Stimulated activated CD8-positive, alpha-beta memory T cell treated with anti-CD3 and anti-CD28 coated beads, Interleukin-7, amount 100 ng/mL, for 24 hours (primary cell): ENCODE measurements at places on chromosomes 16 and 17.

- DNase-seq, result peak; percentile 94
Observed at GRCh38 chr17:81346090-81346907, 49.0 kb upstream of the BAHCC1 start.

DNA sequence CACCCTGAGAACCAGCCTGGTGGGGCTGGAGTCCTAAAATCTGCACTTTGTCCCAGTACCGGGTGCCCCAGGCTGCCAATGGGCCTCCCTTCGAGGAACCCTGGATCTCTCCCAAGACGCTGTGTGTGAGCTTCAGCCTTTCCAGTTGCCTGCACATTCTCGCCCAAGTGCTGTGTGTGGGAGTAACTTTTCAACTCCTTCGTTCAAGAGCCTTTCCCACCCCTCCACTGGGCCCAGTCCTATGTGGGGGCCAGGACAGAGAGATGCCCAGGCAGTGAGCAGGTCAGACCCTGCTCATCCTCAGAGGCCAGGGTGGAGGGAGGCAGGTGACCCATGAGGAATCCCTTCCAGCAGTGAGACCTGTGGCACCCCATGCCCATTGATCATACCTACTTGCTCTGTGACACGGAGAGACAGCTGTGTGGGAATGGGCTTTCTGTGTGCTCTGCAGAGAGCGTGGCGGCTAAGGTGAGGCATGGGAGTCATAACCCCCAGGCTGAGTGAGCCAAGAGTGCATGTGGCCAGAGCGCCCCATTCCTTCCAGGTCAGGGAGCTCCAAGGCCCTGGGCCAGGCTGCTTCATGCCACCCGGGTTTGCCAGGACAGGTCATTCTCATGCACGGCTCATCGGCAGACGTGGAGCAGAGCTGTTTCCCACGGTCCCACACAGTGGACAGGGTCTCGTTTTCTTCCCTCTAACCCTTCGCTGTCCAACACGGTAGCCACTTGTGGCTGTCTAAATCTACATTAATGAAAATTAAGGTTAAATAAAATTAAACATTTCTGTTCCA is 154.4 kb downstream of the CLEC16A start:
- DNase-seq, result no peak

DNA sequence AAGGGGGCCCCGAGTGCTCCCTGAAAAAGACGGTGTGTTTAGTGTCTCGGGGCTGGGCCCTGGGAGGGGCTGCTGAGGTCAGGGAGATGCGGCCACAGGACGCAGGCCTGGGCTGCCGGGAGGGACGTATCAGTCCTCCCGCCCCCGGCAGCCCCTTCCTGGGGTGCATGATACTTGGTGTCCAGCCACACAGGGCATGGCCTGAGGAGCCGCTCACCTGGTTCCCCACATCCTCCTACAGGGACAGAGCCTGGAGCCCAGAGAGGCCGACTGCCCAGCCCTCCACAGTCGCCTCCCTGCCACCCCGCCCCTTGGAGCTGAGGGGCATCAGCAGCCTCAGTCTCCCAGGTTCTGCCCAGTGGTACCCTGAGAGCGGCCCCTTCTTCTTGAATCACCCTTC is 12.0 kb upstream of the DEF8 start:
- no peak for DNase-seq

DNA sequence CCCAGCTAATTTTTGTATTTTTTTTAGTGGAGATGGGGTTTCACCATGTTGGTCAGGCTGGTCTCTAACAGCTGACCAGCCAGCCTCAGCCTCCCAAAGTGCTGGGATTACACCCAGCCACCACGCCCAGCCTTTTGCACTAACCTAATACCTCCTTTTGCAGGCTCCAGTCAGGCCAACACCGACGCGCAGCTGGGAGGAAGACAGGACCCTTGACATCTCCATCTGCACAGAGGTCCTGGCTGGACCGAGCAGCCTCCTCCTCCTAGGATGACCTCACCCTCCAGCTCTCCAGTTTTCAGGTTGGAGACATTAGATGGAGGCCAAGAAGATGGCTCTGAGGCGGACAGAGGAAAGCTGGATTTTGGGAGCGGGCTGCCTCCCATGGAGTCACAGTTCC is 2.0 kb downstream of the TRPV2 start:
- DNase-seq, result no peak
